ENCODE measurements at places on chromosomes 2 and 18.

DNA sequence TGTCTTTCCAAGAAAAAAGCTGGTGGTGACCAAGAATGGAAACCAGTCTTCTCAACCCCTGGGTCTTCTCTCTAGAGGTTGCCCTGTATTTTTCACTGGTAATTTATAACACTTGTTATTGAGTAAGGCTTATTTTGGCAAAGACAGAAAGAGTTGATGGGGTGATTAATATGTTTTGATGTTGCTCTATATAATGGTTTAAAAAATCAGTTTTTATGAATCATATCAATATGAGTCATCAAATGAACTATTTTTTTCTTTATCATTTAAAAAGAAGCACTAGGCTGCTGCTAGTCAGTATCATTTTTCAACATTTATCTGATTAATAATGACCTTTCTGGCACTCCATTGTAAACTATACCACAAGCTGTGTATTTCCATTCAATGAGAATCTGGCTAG is 1142.2 kb downstream of the LRP1B start:
- DNase-seq: no peak

DNA sequence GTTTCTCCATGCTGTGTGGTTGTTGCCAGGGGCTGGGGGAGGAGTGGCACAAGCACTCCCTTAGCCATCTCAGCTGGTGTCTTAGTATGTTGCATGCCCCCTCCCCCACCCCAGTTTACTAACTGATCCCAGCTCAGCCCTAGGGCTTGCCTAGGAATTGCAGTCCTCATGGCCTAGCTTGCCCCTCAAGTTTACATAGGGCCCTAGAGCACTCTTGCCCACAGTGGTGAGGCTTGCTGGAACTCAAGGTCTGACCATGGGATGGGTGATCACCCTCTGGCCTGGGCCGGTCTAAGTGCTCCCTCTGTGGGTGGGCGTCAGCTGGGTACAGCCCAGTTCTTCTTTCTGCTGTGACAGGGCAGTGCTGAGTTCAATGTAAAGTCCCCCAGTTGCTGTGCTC is 156.1 kb upstream of the PIEZO2 start:
- no peak for DNase-seq

- no peak for DNase-seq
These were observed 229.5 kb downstream of the DCC start for GRCh38 chr18:52569492-52569891.

DNA sequence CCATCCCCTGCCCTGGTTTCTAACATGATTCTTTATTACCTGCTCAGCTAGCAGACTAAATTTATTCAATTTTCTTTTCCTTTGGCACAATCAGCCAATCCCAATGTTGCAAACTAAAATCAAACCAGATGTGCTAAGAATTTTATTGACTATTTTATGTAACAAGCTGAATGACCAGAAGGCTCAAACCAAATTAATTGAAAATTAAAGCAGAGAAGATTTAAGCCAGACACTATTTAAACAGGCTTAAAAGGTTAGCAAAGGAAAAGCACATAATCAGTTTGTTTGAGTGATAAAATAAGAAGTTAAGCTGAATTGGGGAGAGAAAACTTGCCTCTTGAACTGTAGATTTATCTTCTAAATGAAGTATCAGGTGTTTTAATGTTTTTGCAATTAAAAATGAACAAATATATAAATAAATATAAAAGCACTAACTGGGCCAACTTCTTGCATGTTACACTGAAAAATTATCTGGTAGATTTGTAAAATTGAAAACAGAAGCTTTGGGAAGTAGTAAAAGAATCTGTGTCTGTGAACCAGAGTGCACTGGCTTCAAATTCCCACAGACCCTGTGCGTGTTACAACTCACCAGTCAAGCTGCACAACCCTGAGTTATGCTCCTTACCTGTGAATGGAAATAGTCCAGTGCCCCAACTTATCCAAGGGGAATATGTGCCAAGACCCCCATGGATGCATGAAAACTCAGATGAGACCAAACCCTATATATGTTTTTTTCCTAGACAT is 283.4 kb downstream of the CNTNAP5 start:
- no peak for DNase-seq
